ENCODE measurements at places on chromosomes 3 and 15.

DNA sequence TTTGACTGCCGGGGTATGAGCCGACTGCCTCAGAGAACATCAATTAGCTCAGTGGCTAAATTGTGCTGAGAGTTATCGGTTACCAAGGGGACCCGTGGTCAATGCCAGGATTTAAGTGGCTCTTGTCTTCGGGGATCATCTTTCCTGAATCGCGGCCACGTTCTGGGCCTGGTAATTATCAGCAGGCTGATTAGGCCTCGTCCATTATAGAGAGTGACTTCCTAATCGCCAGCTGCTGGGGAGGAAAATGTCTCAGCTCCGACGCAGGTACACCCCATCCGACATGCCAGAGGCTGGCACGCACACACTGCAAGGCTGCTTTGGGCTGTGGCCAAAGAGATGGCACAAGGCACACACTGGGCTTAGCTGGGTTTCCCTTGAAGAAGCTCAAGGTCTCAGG, 10.6 kb downstream of the TRH start:
- no peak for DNase-seq

DNA sequence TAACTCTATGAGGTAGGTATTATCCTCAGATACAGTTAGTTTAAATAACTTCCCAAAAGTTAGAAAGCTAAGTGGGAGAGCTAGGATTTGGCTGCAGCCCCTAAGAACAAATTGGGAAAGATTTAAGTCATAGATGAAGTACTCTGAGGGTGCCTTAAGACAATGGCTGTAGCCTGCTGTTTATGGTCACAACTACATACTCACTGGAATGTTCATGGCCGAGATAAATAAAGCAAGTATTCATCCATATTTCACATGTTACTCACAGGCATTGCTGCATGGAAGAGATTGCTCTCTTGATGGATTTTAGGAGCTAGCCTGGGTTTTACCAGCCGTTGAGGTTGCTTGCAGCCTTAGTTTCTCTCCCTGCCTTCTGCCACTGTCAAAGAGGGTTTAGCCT, 145.0 kb downstream of the CMSS1 start:
- no peak for DNase-seq

GRCh38 chr15:63251701-63252100, 25.7 kb upstream of the APH1B start:
- DNase-seq, result no peak

DNA sequence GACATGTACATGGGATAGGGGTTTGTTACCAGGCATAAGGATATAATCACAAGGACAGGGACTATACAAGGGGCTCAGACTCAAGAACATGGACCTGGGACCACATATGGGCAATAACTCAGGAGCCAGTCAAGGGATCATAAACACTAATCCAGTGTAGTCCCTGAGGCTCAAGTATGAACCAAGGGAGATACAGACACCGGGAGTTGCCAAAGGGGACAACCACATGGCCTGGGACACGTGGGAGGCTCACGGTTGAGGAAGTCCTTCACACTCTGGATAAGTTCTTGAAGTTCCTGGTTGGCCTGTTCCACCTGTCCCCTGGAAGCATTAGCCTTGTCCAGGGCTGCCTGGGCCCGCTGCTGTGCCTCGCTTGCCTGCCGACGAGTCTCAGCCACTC, 1.8 kb upstream of the USP19 start:
- no peak for DNase-seq

DNA sequence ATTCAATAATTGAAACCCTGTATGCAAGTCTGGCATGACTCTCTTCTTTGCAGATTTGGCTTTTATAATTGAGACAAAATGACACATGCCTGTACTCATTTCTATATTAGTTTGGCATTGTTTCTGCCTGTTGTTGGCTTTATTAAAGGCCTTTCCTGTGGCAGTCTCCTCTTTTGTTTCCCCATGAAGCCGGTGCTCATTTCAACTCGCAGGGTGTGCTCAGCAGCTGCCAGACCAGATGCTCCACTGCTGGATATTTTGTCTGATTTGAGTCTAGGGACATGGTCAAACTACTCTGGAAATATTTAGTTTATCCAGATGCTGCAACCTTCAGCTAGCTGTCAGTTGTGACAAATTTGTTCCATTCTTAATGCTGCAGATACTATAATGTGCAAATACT, 445.3 kb downstream of the NAALADL2 start:
- no peak for DNase-seq

Data from CD4-positive, alpha-beta T cell treated with Interleukin-1 beta for 1 hour (primary cell).